ENCODE measurements at places on chromosomes 1 and 21.

- H3K27ac ChIP-seq = no peak overlapping the region
- no peaks in the 10 kb centered on the region for H3K36me3 ChIP-seq
- H3K27me3 ChIP-seq = no peaks in the 10 kb centered on the region
- H3K4me3 ChIP-seq = no peak overlapping the region
- H3K4me1 ChIP-seq = no peaks in the 10 kb centered on the region
- no peak for DNase-seq
These were observed 435.7 kb upstream of the VAMP3 start for GRCh38 chr1:7335224-7335879.

DNA sequence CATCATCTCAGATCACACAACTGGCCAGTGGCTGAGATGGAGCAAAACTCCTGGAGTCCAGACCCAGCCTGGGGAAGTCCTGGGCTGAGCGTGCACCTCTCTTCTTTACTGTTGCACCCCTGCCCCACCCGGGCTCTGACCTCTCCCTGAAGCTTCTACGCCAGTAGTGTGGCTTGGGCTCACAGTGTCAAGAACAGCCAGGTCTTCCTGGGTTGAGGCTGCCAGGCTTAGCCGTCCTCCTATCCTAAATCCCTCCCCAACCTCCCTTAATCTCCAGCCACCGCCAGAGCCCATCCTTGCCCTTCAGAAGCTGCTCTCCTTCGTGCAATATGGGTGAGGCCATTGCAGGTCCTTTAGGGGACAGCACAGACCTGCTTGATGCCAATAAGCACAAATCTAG, 399.2 kb upstream of the VAMP3 start:
- DNase-seq = no peak
- no peaks in the 10 kb centered on the region for H3K27me3 ChIP-seq
- H3K36me3 ChIP-seq = no peaks in the 10 kb centered on the region
- no peak overlapping the region for H3K4me3 ChIP-seq

- no peaks in the 10 kb centered on the region for H3K27me3 ChIP-seq
- H3K4me3 ChIP-seq = no peak overlapping the region
- DNase-seq = no peak
- H3K27ac ChIP-seq = no peak overlapping the region
- no peaks in the 10 kb centered on the region for H3K36me3 ChIP-seq
- no peaks in the 10 kb centered on the region for H3K4me1 ChIP-seq
These were observed 34.9 kb downstream of the ATP1B1 start for GRCh38 chr1:169141356-169141755.

- no peaks in the 10 kb centered on the region for H3K4me1 ChIP-seq
- no peaks in the 10 kb centered on the region for H3K27me3 ChIP-seq
- H3K4me3 ChIP-seq = no peak within 1 kb of the TSS
- no peak within 1 kb of the TSS for H3K27ac ChIP-seq
These were observed at the start of gene CHIA for GRCh38 chr1:111290630-111291029. Gene CHIA (plus strand): TSS chr1:111290851. CDS start chr1:111310468, 19,617 bp downstream.

DNA sequence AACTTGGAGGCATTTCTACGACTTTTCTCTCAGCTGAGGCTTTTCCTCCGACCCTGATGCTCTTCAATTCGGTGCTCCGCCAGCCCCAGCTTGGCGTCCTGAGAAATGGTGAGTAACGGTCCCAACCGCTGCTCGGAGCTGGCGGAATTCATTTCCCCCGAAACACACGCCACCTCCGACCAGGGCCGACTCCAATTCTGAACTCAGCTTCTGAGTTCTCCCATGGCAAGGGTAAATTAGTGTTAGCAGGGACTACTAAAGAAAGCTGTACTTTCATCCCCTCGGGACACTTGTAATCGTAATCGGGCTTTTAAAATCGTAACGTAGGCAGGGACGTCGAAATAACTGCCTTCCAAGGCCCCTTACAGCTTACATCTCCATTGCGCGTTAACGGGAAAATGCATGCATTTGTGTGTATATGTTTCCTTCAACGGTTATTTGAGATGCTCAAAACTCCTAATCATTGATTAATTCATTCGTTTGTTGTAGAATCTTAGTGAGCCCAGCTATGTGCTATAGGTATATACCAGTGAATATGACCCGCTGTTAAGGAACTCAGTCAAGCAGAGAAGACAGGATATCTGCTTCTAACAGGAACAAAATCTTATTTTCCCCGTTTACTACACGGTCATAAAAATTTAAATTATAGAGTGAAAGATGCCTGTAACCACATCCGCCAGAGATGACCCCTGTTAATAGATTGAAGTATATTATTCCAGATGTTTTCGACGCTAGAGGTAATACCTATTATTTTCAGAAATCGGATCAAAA, 472 bp downstream of the DTL start:
- H3K36me3 ChIP-seq = no peaks in the 10 kb centered on the region
- DNase-seq = no peak
- no peaks in the 10 kb centered on the region for H3K27me3 ChIP-seq
- no peaks in the 10 kb centered on the region for H3K4me1 ChIP-seq

DNA sequence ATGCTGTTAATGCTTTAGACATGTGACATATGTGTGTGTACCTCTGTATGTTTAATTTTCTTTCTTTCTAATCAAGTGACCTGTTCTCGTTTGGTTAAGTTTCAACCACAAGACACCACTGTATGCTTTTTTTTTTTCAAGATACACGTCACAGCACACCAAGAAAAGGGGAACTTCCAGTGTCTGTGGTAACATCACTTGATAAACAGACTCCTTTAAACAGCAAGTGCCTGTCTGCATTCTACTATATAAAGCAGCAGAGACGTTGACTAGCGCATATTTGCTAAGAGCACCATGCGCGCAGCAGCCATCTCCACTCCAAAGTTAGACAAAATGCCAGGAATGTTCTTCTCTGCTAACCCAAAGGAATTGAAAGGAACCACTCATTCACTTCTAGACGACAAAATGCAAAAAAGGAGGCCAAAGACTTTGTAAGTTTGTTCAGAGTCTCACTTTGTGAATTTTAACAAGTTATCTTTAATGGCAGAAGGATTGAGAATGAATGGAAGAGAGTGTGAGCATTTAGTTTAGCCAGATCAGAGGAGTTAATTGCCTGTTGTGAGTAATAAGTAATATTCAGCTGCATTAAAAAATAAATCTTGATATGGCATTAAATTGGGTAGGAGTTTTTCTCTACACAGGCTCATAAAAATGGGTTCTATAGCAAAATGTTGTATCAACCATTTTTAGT, at the start of gene RGS1:
RGS1 (plus strand) TSS at position 275 of the 691 bp plus-strand sequence; CDS start at position 295, 20 bp downstream.
- H3K27me3 ChIP-seq = no peaks in the 10 kb centered on the region
- no peaks in the 10 kb centered on the region for H3K36me3 ChIP-seq
- no peak for DNase-seq
- H3K4me3 ChIP-seq = peak within 1 kb of the TSS; percentile 0
- no peak within 1 kb of the TSS for H3K27ac ChIP-seq

- no peaks in the 10 kb centered on the region for H3K27me3 ChIP-seq
- no peak overlapping the region for H3K27ac ChIP-seq
- H3K4me3 ChIP-seq = no peak overlapping the region
- H3K4me1 ChIP-seq = no peaks in the 10 kb centered on the region
- H3K36me3 ChIP-seq = no peaks in the 10 kb centered on the region
These were observed 12.7 kb downstream of the ATP1A4 start for GRCh38 chr1:160164121-160164520.

DNA sequence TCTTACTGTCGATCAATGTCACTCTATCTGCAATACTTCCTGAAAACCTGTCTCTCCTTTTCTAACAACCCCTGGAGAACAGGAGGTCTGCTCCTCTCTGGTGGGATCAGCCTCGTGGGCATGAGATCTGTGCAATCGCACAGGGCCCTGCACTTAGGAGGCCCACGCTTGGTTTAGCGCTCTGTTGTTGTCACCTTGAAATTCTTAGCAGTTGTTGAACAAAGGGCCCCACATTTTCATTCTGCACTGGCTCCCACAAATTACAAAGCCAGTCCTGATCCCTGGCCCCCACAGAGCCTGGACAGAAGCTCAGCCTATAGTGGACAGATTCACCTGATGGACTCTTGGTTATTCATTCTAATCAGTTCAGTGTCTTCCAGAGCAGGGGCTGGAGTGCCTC, 18.6 kb downstream of the SPOCD1 start:
- no peaks in the 10 kb centered on the region for H3K27me3 ChIP-seq
- H3K4me1 ChIP-seq = no peaks in the 10 kb centered on the region
- H3K27ac ChIP-seq = no peak overlapping the region
- DNase-seq = no peak
- H3K4me3 ChIP-seq = no peak overlapping the region
- H3K36me3 ChIP-seq = no peaks in the 10 kb centered on the region

GRCh38 chr1:156893048-156893953, at the start of gene PEAR1:
Gene PEAR1 (plus strand): TSS chr1:156893718. CDS start chr1:156903927, 10,209 bp downstream.
- H3K4me3 ChIP-seq = peak within 1 kb of the TSS; percentile 49
- DNase-seq = peak; percentile 69
- H3K27me3 ChIP-seq = no peaks in the 10 kb centered on the region
- H3K27ac ChIP-seq = peak within 1 kb of the TSS; percentile 77

GRCh38 chr21:39630827-39631226, 18.1 kb downstream of the B3GALT5 start:
- no peak overlapping the region for H3K27ac ChIP-seq
- DNase-seq = no peak
- peaks cover 4% of the 10 kb centered on the region for H3K27me3 ChIP-seq
- H3K4me1 ChIP-seq = no peaks in the 10 kb centered on the region

DNA sequence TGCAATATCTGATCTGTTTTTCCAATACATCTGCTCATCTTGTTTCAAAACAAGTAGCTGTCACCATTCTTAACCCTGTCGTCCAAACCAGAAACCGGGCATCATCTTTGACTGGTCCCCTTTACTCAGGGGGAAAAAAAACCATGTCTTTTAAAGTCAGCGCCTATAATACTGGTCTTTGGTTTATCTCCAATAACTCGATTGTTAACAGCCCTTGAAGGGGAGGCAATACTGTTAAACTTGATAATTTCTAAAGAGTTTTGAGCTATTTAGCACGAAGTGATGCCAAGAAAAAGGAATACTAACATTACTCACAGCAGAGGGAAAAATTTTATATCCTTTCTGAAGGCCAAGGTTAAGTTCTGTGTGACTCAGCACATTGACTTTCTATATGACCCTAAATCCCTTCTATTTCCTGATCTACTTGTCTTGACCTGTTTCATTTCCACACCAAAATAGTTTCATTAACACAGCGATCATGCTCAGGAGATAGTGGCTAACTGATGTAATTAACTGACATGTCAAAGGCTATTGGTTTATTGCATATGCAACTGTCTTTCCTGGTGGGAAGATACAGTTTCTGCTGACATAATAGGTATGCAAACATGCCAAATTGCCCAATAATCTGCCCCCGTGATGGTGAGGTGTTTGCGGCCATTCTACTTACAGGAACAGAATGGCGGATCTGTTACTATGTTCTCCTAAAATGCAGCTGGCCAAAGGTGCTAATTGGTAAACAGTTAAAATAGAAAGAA, 59.1 kb downstream of the NFIA start:
- H3K36me3 ChIP-seq = no peaks in the 10 kb centered on the region
- H3K4me3 ChIP-seq = no peak overlapping the region
- H3K4me1 ChIP-seq = peaks cover 5% of the 10 kb centered on the region
- peak overlapping the region; percentile 52 for H3K27ac ChIP-seq
- no peak for DNase-seq

DNA sequence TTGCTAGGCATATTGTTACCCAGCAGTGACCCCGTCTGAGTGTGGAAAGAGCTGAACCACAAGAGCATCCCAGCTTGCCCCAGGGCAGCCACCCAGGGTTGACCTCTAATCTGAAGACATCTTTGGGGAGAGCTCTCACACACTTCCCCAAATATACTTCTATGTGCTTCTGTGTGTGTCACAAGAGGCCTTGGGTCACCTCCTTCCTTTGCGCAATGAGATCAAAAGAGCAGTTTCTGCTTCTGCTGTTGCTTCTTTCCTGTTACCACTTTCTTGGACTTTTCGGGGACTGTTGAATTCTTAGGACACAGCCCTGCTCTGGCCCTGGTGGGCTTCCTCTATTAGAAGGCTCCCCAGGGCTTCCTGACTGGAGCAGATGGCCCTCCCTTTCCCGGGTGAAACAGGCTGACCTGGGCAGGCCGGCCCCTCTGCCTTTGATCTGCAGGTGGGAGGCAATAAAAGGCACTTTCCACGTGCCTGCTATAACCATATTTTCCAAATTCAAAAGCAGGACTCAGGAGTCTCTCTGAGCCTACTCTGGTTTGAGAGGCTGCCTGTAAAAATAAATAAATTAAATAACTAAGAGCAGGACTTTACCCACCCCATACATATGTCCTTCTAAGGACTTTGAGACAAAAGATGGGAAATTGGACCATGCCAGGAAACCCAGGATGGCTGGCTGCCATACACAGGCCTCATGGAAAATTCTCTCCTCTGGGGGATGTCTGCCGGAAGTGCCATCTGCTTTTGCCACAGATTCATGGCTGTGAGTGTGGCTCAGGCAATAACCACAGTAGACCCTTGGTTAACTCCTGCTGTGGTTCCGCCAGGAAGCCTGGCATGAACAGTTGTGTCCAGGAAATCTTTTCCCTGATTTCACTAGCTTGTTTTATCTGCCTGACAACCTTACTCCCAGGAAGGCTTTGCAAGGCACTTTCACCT, 28.3 kb upstream of the RCSD1 start:
- DNase-seq = peak; percentile 66
- peak overlapping the region; percentile 36 for H3K27ac ChIP-seq
- no peaks in the 10 kb centered on the region for H3K27me3 ChIP-seq
- H3K4me1 ChIP-seq = no peaks in the 10 kb centered on the region
- no peaks in the 10 kb centered on the region for H3K36me3 ChIP-seq

DNA sequence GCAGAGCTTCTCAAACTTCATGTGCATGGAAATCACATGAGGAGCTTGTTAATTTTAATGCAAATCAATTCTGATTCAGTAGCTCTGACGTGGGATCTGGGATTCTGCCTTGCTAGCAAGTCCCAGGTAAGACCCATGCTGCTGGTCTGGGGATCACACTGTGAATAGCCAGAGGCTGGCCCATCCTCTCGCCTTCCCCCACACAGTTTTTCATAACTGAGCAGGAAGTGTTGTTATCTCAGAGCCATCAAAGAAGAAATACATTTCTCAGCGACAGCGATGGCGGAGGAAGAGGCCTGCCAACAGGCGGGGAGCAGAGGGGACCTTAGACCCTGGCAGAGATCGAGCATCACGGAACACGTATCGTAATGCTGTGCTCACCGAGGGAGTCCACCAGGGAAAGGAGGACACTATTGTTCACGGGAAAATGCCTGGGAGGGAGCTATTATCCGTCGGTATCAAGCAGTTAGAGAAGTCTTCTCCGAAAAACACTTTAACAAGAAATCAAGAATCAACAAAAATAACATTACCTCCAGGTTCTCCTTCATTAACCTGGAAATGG, 268.9 kb upstream of the TMEM51 start:
- H3K4me3 ChIP-seq = no peak overlapping the region
- no peaks in the 10 kb centered on the region for H3K27me3 ChIP-seq
- no peak overlapping the region for H3K27ac ChIP-seq
- DNase-seq = no peak
- no peaks in the 10 kb centered on the region for H3K36me3 ChIP-seq

GRCh38 chr1:192735298-192735915, 73.4 kb upstream of the RGS2 start:
- no peaks in the 10 kb centered on the region for H3K4me1 ChIP-seq
- H3K27me3 ChIP-seq = no peaks in the 10 kb centered on the region
- no peaks in the 10 kb centered on the region for H3K36me3 ChIP-seq
- no peak overlapping the region for H3K27ac ChIP-seq
- no peak overlapping the region for H3K4me3 ChIP-seq

- H3K4me1 ChIP-seq = no peaks in the 10 kb centered on the region
- H3K27me3 ChIP-seq = no peaks in the 10 kb centered on the region
- no peak for DNase-seq
- H3K4me3 ChIP-seq = no peak overlapping the region
These were observed 2.9 kb downstream of the CD84 start for GRCh38 chr1:160576390-160576789.

All from right lobe of liver (tissue), 6 donors.